ENCODE measurements at places on chromosomes 3 and 15.
A peak's percentile ranks its signal among the peaks of the same experiment; 100 is the strongest.

DNA sequence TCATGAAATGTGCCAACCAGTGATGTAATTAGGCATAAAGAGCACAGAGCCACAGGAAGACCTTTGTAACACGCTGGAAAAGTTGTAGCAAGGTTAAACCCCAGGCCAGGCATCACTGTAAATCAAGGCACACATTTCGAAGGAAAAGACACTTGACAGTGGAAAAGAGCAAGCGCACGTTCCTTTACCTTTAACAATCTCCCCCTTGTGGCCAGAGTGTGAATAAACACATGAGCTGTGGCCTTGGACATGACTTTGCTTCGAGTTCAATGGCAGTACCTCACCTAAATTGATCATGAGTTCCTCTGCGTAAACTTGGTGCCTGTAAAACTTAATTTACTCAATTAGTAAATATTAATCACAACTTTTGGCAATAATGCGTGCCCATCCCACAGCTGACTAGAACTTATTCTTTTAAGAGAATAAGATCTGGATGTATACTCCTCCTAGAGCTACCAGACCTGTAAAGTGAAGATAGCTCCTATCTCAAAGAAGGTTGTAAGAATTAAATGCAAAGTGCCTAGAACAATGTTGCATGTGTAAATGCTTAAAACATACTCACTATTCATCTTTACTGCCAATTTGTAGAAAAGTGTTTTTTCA is 757.0 kb upstream of the NECTIN3 start:
- DNase-seq, result peak; percentile 23

DNA sequence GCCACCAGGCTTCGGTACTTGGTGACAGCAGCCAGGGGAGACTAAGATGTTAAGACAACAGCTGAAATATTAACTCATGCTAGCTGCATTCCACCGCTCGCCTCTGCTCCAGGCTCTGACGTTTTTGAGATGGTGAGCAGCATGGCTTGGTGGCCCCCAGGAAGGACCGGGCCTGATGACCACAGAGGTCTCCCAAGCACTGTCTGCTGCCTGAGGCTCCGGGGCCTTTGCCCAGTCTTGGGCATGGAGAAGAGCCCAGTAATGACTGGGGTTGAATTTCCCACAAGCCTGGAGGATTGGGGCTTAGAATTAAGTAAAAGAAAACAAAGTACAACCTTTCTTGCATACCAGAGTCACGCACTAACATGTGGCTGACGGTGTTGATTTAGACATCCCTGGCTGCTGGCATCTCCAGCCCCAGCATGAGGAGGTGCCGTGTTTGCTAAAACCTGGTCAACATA is 243.6 kb upstream of the LYSMD4 start:
- peak; percentile 66 for DNase-seq

DNA sequence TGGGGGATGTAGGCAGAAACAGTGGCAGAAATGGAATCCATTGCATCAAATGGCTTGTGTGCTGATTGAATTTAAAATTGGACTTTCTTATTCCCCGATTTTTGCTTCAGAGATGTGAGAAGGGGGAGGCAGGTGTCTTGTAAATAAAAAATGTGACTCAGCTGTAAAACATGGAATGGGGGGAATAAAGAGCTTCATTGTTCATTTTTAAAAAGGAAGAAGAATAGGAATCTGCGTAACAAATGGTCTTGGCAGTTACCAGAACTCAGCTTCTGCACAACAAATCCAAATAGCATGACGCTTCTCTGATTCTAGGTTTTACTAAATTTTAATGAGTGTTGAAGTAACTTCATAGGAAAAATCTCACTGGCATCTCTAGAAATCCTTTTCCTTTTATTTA is 323.9 kb upstream of the GBE1 start:
- DNase-seq, result peak; percentile 49

GRCh38 chr3:156575641-156576040 is 20.7 kb upstream of the SSR3 start:
- DNase-seq, result no peak

DNA sequence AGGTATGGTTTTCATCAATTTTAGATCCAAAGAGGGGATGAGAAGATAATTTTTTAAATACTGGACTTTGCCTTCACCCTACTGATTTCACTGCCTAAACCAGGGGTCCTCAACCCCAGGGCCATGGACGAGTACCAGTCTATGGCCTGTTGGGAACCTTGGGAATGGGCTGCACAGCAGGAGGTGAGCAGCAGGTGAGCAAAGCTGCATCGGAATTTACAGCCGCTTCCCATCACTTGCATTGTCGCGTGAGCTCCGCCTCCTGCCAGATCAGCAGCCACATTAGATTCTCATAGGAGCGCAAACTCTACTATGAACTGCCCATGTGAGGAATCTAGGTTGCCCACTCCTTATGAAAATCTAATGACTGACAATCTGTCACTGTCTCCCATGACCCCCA is 76.3 kb upstream of the TTBK2 start:
- no peak for DNase-seq

- no peak for DNase-seq
Measured at GRCh38 chr3:178895178-178895789, 176.3 kb downstream of the ZMAT3 start.

GRCh38 chr3:122902326-122902725 is 107.5 kb downstream of the SLC49A4 start:
- DNase-seq, result no peak

DNA sequence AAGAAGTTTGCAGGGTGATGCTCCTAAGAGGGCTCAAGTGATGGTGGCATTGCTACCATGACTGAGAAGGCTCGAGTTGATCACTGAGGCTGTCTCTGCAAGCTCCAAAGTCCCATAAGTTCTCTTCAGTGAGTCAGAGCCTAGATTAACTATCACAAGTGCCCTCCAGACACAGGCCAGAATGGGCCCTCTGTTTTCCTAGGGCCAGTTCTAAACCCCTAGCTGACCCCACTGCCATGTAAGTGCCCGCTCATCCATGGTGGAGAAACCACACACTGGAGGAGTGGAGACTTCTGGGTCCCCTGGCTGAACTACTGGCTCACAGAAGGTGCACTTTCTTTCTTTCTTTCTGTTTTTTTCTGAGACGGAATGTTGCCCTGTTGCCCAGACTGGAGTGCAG is 87.6 kb upstream of the WNT5A start:
- no peak for DNase-seq

GRCh38 chr3:43531835-43532234 is 90.0 kb downstream of the ANO10 start:
- DNase-seq, result peak; percentile 63

DNA sequence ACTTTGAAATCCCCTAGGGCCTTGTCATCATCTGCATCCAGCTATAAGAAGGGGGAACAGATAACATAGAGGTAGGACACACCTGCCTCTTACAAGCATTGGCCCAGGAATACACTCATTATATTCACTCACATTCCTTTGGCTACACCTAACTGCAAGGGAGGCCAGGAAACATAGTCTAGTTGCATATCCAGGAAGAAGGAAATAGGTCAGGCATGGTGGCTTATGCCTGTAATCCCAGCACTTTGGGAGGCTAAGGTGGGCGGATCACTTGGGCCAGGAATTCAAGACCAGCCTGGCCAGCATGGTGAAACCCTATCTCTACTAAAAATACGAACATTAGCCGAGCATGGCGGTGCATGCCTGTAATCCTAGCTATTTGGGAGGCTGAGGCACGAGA is 48.8 kb downstream of the GTPBP8 start:
- no peak for DNase-seq

DNA sequence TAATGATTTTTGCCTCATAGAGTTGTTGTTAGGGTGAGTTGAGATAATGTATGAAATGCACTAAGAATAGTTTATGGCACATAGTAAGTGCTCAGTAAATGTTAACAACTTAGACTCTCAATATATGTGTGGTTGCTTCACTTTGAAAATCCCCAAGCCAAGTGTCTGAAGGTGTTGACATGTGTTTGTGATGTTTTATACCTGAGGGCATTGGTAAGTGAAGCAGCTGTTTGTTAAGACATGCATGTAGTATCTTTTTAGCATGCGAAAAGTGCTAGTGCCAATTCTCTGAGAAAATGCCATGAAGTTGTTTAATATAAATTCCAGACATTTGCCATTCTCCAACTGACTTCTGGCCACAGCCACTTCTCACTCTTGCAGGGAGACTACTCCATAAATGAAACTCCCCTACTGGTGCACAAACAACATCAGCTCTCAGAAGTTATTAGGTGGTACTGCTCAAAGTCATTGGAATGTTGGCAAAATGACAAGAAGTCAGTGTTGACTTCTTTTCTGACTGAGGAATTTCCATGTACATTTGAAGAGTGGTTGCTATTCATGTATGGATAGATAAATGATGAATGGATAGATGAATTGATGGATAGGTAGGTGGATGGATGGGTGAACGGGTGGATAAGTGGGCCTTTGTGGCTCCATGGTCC is 103.6 kb upstream of the NUDT16 start:
- peak; percentile 26 for DNase-seq

GRCh38 chr3:178263236-178263916 is 272.9 kb upstream of the KCNMB2 start:
- DNase-seq, result no peak

GRCh38 chr3:48856469-48856868 is 8.8 kb upstream of the PRKAR2A start:
- DNase-seq, result no peak

DNA sequence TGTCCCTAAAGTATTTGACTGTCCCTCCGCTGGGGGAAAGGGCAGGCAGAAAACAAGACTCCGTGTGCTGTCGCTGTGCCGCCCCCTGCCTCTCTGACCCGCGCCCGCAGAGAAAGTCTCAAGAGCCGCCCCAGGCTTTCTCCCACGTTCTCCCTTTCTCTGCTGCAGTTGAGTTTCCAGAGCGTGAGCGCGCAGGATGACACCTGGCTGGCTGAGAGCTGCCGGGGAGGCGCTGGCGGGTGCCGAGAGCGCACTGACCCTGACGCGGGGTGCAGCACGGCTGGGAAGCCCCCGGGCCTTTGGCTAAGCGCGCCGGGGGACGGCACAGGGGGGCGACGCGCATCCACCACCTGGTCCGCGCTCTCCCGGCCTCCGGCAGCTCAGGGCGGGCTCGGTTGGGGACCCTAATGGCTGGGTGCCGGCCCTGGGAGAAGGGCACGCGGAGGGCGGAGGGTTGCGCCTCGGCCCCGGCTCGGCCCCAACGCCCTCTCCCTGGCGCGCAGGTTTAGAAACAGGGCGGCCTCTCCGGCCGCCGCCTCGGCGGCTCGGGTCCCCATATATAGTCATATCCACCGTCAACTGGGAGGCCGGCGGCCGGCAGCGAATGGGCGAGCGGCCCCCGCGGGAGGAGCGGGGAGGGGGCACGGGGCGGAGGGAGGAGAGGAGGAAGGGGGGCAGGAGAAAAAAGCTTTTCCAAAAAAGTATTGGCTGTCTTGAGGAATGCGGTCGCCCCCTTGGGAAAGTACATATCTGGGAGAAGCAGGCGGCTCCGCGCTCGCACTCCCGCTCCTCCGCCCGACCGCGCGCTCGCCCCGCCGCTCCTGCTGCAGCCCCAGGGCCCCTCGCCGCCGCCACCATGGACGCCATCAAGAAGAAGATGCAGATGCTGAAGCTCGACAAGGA is at the start of gene TPM1:
Gene TPM1 (plus strand): TSS at position 774 of the 903 bp plus-strand sequence. CDS start 83 bp downstream, at position 857.
- peak; percentile 91 for DNase-seq

DNA sequence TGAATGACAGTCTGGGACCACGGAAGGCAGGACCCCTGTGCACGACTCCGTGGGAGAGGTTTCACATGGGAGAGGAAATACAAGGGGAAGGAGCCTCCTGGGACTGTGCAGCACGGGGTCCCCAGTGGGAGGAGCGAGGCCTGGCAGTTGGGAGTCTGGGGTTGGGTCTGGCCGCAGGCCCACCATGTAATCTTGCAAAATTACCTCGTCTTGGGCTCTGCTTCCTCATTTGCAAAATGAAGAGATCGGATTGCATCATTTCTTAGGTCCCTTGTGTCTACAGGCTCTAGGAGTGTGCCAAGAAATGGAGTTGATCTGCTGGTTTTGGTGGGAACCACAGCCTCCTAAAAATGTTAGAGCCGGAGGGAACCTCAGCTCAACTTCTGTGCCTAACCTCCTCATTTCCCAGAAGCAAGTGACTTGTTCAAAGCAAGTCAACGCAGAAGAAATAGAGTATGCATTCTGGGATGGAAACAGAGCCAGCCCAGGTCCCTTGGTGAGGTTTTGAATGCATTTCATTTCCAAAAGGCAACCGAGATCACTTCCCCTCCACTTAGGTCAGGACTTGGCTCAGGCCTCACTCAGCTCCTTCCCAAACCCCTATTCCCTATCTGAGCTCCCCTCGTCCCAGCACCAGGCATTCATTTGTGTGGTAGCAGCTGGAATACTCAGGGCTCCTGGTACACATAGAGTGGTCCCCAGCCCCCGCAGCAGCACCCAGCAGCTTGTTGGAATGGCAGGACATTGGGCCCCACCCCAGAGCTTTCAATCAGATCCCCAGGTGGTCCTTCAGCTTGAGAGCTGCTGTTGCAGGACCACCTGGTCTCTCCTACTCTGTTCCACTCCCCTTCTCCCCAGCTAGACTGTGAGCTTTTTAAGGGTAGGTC is 267.7 kb downstream of the XXYLT1 start:
- DNase-seq, result no peak

GRCh38 chr3:67109651-67110204 is 111.6 kb downstream of the KBTBD8 start:
- peak; percentile 49 for DNase-seq

GRCh38 chr3:49362561-49362960 is 4.4 kb upstream of the GPX1 start:
- peak; percentile 41 for DNase-seq

- DNase-seq, result no peak
Measured at GRCh38 chr15:92645731-92646130, 9.8 kb downstream of the FAM174B start.

DNA sequence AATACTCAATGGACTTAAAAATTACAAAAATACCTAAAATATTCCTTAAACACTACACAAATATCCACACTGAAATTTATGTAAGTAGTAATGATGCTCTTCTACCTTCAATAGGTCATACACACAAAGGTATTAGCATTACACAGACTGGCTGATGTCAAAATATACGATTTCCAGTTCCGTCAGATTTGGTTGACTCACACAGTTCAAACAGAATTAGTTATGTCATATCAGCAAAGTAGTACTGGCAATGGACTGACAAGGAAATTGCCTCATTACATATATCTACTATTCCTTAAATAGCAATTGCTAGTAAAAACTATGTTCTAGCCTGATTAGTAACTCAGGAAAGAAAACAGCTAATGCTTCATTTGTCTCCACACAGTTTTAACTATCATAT is 70.8 kb downstream of the ADAM10 start:
- DNase-seq, result peak; percentile 9

Data from astrocyte (in vitro differentiated cells and primary cell).